ENCODE measurements at places on chromosomes 13 and 19.

DNA sequence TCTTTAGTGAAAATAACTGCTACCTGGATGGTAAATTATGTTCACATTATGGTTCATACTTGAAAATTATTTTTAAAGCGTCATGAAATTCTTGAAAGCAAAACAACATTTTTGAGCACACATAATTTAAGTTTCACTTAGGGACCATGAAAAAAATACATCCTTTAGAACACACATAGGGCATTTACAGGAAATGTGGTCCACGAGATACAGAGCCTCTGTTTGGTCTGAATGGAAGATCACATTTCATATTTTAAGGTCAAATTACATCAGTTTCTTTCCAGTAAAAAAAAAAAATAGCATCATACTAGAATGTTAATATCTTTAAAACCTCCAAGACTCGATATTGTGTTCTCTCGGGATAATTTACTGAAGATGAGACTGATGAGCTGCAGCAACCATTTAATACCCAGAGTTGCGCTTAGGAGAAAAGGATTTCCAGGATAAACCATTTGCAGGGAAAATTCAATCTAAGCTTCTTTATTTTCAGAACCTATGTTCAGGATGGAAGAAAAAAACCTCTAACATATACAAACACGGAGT, 720.7 kb downstream of the DIAPH3 start:
- no peak overlapping the region for H3K27ac ChIP-seq
- H3K36me3 ChIP-seq, result no peaks in the 10 kb centered on the region
- DNase-seq, result no peak
- no peak overlapping the region for H3K4me3 ChIP-seq
- no peaks in the 10 kb centered on the region for H3K4me1 ChIP-seq
- no peaks in the 10 kb centered on the region for H3K27me3 ChIP-seq

DNA sequence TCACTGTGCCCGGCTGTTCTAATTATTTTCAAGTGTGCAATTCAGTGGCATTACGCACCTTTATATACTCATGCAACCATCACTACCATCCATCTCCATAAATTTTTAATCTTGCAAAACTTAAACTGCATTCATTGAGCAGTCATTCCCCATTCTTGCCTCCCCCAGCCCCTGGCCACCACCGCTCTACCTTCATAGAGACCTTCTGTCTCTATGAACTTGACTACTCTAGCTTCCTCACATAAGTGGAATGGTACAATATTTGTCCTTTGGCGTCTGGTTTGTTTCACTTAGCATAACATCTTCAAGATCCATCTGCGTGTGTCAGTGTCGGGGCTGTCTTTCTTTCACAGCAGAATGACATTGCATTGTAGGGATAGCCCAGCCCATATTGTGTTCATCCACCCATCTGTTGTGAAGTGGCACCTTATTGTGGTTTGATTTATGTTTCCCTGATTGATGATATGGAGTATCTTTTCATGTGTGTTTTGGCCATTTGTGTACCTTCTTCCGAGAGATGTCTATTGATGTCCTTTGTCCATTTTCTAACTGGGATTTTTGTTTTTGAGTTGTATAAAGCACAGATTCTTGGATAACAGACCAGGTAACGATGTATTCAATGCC, 64.8 kb upstream of the FLT1 start:
- no peak for DNase-seq
- no peaks in the 10 kb centered on the region for H3K4me1 ChIP-seq
- no peaks in the 10 kb centered on the region for H3K27me3 ChIP-seq
- no peak overlapping the region for H3K27ac ChIP-seq

DNA sequence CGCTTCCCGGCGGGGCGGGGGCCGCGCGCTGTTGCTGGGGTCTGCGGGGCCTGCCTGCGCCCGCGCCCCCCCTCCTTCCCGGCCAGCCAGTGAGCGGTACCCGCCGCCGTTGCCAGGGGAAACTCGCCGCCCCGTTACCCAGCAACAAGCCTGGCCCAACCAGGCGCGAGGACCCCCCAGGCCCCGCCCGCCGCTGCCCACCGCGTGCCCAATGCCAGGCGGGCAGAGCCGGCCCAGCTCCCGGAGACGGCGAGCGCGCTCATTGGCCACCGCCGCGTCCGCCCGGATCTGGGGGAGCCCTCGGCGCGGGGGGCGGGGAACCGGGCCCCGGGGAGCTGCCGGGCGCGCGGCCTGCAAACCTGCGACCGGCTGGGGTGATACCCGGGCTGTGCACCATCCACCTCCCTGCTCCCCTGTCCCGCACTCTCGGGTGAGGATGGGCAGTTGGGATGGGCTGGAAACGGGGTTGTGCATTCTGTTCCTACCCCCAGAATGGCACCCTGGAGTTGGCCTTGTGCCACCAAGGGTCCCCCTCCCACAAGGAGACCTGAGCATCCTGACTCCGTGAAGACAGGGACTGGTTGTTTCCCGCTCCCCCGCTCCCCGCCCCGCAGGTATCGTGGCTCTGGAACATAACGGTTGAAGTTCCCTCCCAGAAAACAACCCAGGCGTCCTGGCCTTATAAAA, 8.8 kb upstream of the BBC3 start:
- no peaks in the 10 kb centered on the region for H3K36me3 ChIP-seq
- peak; percentile 69 for DNase-seq
- peaks cover 10% of the 10 kb centered on the region for H3K4me1 ChIP-seq
- H3K27me3 ChIP-seq, result peaks cover 7% of the 10 kb centered on the region
- H3K4me3 ChIP-seq, result no peak overlapping the region

DNA sequence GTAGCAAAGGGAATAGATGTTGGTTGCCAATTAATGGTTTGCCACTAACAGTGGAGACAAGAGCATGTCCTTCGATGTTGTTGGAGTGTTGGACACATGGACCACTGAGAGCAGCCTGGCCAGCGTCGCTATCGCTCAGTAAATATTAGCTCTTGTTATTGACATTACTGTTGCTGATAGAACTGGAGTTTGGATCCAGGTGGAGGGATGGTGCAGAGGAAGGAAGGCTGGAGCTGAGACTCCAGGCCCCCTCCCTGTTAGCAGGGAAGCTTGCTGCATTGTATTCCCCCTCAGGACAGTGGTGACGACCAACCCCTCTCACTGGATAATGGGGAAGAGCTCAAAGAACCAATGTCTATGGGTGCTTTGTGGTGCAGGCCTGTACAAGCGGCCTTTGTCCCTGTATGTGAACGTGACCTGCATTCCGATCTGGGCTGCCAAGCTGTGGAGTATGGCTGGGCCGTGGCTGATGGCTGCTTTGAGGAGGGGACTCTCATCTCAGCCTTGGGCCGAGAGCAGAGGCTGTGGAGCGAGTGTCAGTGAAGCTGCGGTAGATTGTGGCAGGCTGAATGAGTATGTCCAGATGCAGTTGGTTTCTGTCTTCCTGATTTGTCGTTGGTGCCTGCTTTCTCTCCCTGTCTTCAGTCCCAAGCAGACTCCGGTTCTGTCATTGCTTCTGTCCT, 7.0 kb downstream of the CLASRP start:
- H3K36me3 ChIP-seq, result no peaks in the 10 kb centered on the region
- no peak overlapping the region for H3K4me3 ChIP-seq
- H3K27me3 ChIP-seq, result no peaks in the 10 kb centered on the region
- peak overlapping the region; percentile 38 for H3K27ac ChIP-seq
- peaks cover 10% of the 10 kb centered on the region for H3K4me1 ChIP-seq
- peak; percentile 71 for DNase-seq

GRCh38 chr13:106100171-106100919, 435.1 kb downstream of the EFNB2 start:
- H3K4me3 ChIP-seq, result no peak overlapping the region
- no peaks in the 10 kb centered on the region for H3K36me3 ChIP-seq
- H3K27ac ChIP-seq, result peak overlapping the region; percentile 92
- peaks cover 43% of the 10 kb centered on the region for H3K4me1 ChIP-seq
- DNase-seq, result peak; percentile 72

GRCh38 chr13:79525064-79525857, 44.3 kb downstream of the NDFIP2 start:
- no peak overlapping the region for H3K27ac ChIP-seq
- no peak for DNase-seq
- H3K4me3 ChIP-seq, result no peak overlapping the region
- no peaks in the 10 kb centered on the region for H3K27me3 ChIP-seq
- H3K36me3 ChIP-seq, result no peaks in the 10 kb centered on the region

DNA sequence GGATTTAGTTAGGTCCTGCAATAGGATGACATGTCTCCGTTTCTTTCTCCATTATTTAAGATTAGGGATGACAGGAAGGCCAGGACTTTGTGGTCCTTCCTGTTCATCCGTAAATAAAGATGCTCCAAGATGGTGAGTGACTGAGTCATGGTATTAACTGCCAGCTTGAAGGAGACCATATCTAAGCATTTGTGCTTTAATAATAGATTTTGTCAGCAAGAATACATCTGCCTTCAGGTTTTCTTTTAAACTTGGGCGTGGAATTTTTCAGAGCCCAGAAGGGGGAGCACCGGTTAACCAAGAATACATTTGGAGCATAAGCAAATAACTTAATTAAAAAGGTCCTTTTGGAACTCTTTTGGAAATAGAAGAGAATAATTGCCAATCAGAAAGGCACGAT, 68.2 kb downstream of the ARHGAP35 start:
- H3K36me3 ChIP-seq, result no peaks in the 10 kb centered on the region
- H3K27ac ChIP-seq, result no peak overlapping the region
- no peak overlapping the region for H3K4me3 ChIP-seq
- peaks cover 42% of the 10 kb centered on the region for H3K4me1 ChIP-seq

DNA sequence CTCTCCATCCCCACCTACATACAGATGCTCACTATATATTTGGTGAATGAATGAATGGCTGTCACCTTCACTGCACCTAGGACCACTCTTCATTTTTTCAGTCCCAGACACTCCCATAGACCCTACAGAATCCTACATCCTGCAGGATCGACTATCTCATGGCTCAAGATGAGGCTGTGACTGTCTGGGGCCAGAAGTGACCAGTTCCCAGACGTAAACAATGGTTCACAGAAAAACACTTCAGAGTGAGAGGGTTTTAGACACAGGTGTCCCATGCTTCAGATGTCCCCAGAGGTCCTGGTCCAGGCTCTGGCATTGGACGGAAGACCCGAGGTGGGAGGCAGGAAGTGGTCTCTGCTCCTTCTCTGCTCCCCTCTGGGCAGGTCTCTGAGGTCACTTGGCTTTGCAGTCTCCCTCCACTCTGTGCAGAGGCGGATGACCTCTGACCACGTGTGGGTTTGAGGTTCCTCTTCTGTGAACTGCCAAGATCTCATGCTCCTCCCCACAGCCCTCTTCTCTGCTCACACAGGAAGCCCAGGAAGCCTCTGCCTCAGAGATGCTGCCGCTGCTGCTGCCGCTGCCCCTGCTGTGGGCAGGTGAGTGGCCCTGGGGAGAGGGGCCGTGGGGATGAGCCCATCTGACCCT, 24.9 kb downstream of the SIGLEC7 start:
- H3K4me1 ChIP-seq, result no peaks in the 10 kb centered on the region
- no peak overlapping the region for H3K4me3 ChIP-seq
- DNase-seq, result no peak
- H3K27ac ChIP-seq, result no peak overlapping the region

- DNase-seq, result no peak
- no peak overlapping the region for H3K27ac ChIP-seq
- H3K4me3 ChIP-seq, result no peak overlapping the region
- H3K27me3 ChIP-seq, result peaks cover 38% of the 10 kb centered on the region
- H3K36me3 ChIP-seq, result no peaks in the 10 kb centered on the region
These were observed 538 bp downstream of the ACP7 start for GRCh38 chr19:39084732-39085080.

DNA sequence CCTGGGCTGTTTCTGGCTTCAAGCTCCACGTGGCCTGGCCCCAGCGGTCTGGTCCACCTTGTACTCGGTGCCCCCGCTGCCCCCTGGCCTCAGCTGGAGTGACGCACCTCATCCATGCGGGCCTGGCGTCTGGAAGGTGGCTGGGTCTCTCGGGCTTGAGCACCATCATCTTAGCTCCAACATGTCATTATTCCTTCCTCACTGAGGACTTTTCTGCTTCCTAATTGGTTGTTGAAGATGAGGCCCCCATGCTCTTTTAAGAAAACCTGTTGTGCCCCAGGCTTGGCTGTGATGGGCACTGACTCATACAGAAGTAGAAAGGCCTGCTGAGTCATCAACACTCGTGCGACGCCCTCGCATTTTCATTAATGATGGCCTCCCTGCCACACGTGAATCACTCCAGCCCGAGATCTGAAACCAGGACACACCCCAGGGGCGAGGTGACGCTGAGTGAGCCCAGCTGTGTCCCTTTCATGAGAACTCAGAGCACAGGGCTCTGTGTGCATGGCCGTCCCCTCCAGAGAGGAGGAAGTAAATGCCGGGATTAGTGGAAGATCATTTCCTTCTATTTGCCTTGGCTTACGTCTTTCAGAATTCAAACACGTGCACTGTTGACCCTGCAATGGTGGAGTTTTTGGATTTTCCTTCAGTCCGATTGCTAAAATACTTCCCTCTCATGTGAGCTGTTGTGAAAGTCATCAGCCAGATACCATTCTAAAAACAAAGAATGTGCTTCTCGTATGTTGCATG, 14.0 kb upstream of the GJA3 start:
- DNase-seq, result peak; percentile 95

GRCh38 chr13:114213980-114214379, 20.7 kb upstream of the CDC16 start:
- no peak for DNase-seq
- no peaks in the 10 kb centered on the region for H3K36me3 ChIP-seq

- H3K27me3 ChIP-seq, result no peaks in the 10 kb centered on the region
- no peak for DNase-seq
These were observed at the start of gene ZNF835 for GRCh38 chr19:56671613-56671994. TSS of gene ZNF835 (minus strand) at chr19:56671757. CDS start at chr19:56665198, 6,559 bp downstream.

DNA sequence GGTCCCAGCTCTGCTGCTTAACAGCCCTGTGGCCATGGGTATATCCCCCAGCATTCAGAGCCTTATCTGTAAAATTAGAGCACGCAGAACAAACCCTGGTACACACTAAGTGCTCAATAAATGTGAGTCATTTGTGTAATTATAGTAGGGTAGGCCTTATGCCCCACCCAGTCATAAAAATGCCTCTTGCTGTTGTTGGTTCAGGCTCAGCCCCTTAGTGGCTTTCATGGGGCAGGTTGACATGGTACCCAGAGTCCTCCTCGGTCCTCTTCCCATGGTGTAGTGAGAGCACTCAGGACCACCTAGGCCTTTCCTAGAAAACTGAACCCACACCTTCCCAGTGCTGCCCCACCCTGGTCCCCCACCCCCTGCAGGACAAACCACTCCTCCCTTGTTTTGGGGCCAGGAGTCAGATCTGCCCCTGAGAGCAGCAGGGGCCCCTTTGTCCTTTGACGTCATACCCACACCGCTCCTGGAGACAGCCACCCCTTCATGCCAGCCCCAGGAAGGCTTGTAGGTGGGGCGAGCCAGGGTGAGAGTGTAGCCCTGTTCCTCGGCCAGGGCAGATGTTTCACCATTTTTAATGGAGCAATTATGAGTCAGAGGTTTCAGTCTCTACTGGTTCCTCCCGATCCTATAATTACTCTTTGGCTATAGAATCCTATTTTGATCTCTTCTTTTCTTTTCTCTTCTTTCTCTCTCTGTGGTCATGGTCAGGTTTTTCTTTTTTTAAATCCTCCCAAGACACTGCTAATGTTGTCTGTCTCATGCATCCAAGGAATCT, 36.8 kb downstream of the ACTN4 start:
- H3K27me3 ChIP-seq, result no peaks in the 10 kb centered on the region
- peaks cover 63% of the 10 kb centered on the region for H3K4me1 ChIP-seq
- H3K36me3 ChIP-seq, result no peaks in the 10 kb centered on the region
- no peak overlapping the region for H3K4me3 ChIP-seq
- DNase-seq, result peak; percentile 90
- H3K27ac ChIP-seq, result peak overlapping the region; percentile 97

GRCh38 chr19:9909251-9909650, 27.1 kb downstream of the OLFM2 start:
- peaks cover 4% of the 10 kb centered on the region for H3K4me1 ChIP-seq
- H3K27me3 ChIP-seq, result peaks cover 26% of the 10 kb centered on the region
- no peak overlapping the region for H3K4me3 ChIP-seq
- DNase-seq, result no peak

GRCh38 chr19:37551129-37551993, 43.2 kb downstream of the ZNF571 start:
- no peak overlapping the region for H3K27ac ChIP-seq
- no peaks in the 10 kb centered on the region for H3K4me1 ChIP-seq
- no peaks in the 10 kb centered on the region for H3K27me3 ChIP-seq
- no peak overlapping the region for H3K4me3 ChIP-seq

All from hepatocyte (in vitro differentiated cells).